HFFc6 (cell line): ENCODE measurements at places on chromosomes 12 and 14. TPM values are rescaled to one million over a fixed set of nuclear protein-coding genes. Genes with fewer than 3 reads are reported as not detected.

The ADAMTS20 gene
- not detected in 3 replicates for total RNA-seq

The MAP3K9 gene
- 0.15 to 0.50 TPM (median 0.24 TPM) in 3 replicates for total RNA-seq

GRCh38 chr14:100173353-100173752, 13.9 kb upstream of the DEGS2 start:
- no peaks in the 10 kb centered on the region for H3K36me3 ChIP-seq
- H3K27ac ChIP-seq, result no peak overlapping the region
- peaks cover 16% of the 10 kb centered on the region for H3K27me3 ChIP-seq
- H3K4me3 ChIP-seq, result no peak overlapping the region

DNA sequence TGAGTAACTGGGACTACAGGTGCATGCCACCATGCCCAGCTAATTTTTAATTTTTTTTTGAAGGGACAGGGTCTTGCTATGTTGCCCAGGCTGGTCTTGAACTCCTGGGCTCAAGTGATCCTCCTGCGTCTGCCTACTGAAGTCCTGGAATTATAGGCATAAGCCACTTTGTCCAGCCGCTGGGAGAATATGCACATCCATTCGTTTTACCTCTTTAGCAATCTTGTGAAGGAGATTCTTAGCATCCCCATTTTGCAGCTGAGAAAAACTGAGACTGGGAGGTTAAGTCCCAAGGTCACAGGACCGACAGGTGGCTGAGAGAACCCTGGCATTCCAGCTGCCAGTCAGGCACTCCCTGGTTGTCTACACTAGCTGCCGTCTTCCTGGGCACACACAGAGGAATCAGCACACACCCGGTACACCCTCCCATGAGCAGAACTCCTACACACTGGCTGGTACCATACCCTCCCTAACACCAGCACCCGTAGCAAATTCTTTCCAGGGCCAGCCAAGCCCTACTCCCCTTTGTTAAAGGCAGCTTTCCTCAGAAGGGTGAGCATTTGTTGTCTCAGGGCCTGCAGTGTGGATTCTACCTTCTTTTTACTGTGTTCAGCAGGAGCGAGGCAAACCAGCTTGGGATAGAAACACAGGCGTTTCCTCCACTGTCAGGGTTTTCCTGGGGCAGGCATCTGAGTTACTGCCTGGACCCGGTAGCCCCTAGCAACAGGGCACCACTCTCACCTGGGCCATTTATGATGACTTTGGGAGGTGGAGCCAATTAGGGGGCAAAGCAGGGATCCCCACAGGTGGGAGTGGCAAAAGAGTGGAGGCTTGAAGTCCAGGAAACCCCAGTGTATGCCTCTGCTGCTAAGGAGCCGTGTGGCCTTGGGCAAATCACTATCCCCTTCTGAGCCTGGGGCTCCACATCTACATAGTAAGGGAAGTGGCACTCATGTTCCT, 70.2 kb downstream of the IRF2BPL start:
- no peak overlapping the region for H3K4me3 ChIP-seq
- peaks cover 2% of the 10 kb centered on the region; the same call in 1 of the 2 replicates for H3K27me3 ChIP-seq
- peak overlapping the region; percentile 93 for H3K27ac ChIP-seq
- peaks cover 95% of the 10 kb centered on the region for H3K4me1 ChIP-seq
- DNase-seq, result no peak

DNA sequence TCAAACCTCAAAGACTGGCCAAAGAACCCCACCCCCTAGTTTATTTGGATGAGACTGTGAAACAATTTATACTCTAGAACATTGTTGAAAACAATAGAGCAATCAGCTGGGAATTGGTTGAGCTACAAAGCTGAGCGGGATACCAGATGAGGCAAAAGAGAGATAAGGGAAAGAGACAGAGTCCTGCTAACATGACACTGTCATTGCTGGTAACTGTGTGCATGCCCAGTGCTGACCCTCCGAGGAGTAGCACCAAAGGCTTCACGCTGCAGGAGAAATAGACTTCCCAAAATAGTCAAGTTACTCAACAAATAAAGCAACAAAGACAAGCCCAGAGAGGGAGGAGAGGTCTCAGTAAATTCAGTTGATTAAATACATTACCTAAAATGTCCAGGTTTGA, 63.6 kb downstream of the RASSF8 start:
- no peak for DNase-seq
- no peak overlapping the region for H3K4me3 ChIP-seq
- peaks cover 4% of the 10 kb centered on the region; the same call in 1 of the 2 replicates for H3K36me3 ChIP-seq
- H3K27me3 ChIP-seq, result no peaks in the 10 kb centered on the region

- H3K36me3 ChIP-seq, result no peaks in the 10 kb centered on the region
- H3K27me3 ChIP-seq, result no peaks in the 10 kb centered on the region
- no peak overlapping the region for H3K4me3 ChIP-seq
- no peak overlapping the region for H3K27ac ChIP-seq
Measured at GRCh38 chr12:129523621-129524020, 380.2 kb downstream of the TMEM132D start.

DNA sequence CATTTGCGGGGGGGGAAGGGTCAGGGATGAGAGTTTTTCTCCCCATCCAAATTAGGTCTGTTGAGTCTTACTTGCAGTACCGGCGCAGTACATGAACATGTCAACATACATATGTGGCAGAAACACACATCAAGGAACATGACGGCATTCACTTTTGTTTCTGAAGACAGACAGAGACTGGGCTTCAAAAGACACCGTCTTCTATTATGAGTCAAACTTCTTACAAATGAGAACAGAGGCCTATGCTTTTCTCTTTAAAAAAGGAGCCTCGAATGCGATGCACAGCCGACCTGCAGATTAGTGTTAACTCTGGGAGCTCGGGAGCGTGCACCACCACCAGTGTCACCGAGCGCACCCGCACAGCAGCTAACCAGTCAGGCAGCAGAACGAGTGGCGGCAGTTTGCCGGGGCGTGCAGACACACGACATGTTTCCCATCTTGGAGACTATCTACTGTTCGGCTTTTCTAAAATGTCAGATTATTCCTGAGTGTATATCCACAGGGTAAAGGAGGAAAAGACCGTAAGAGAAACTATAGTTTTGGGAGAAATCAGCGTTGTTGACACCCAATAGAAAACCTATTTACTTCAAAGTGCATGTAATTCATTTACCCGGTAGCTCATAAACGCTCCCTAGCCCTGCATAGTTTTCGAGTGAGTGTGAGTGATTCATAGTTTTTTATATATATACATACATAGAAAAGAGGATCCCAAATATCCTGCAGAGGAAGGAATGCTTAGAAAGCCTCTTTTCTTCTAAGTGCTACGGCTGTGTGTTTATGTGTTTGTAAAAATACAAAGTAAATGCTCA, 33.0 kb downstream of the UBR7 start:
- H3K4me1 ChIP-seq, result peaks cover 43% of the 10 kb centered on the region
- peak overlapping the region; percentile 79 for H3K27ac ChIP-seq
- H3K27me3 ChIP-seq, result no peaks in the 10 kb centered on the region
- DNase-seq, result peak; percentile 83

- no peaks in the 10 kb centered on the region for H3K36me3 ChIP-seq
- peaks cover 19% of the 10 kb centered on the region for H3K4me1 ChIP-seq
- H3K4me3 ChIP-seq, result no peak overlapping the region
- no peak overlapping the region for H3K27ac ChIP-seq
- no peak for DNase-seq
- H3K27me3 ChIP-seq, result no peaks in the 10 kb centered on the region
Measured at GRCh38 chr12:79085106-79085682, 220.6 kb downstream of the SYT1 start.

- peaks cover 69% of the 10 kb centered on the region for H3K27me3 ChIP-seq
- no peak for DNase-seq
- no peaks in the 10 kb centered on the region for H3K36me3 ChIP-seq
- no peaks in the 10 kb centered on the region for H3K4me1 ChIP-seq
- no peak overlapping the region for H3K4me3 ChIP-seq
Measured at GRCh38 chr12:54572881-54573280, 15.6 kb downstream of the PPP1R1A start.
